Activated naive CD4-positive, alpha-beta T cell treated with anti-CD3 and anti-CD28 coated beads, Interleukin-2, amount 10 ng/mL, durations not matched to agents 5 hours and 36 hours (primary cell): ENCODE measurements at places on chromosomes 2 and 18. TPM values are rescaled to one million over a fixed set of nuclear protein-coding genes. Genes with fewer than 3 reads are reported as not detected.

FAM110C gene
- total RNA-seq: 0.30 TPM

MGAT4A gene
- 92.9 TPM for total RNA-seq

PTPN2 gene
- 65.0 TPM for total RNA-seq

HK2 gene
- total RNA-seq: 45.1 TPM

CREG2 gene
- total RNA-seq: 1.1 TPM

CAD gene
- 47.0 TPM for total RNA-seq

TMEM37 gene
- total RNA-seq: not detected
